ENCODE measurements at places on chromosomes 1 and 21.

DNA sequence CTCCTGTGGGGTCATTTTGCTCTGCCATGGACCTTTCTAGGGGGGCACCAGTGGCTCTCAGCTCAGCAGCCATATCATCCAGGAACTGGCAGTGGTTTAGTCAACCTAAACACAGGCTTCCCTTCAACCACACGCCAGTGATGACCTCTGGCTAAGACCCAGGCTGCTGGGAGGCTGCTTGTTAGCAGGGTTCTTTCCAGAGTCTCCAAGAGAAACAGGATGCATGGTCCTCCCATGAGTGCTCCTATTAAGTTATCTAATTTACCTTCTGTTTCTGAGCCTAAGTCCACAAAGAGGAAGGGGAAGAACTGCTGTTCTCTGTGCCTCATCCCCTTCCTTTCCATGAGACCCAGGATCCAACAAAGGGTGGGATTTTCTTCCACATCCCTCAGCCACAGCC lies 137.3 kb upstream of the PLXNA2 start:
- no peak for DNase-seq

DNA sequence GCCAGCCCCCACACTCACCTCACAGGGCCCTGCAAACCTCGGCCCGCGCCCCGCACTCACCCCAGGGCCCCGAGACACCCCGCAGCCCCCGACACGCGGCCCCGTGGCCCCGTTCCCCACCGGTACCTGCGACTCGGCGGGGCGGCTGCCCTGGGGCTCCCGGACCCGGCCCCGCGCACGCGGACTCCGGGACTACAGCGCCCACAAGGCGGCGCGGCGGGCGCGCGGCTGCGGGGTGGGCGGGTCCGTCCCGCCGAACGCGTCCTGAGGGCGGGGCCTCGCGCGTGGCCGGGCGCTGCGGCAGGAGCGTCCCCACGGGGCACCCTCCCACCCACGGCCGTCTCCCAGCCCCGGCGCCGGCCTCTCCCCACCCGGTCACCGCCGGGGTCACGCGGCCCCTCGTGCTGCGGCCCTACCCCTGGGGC lies at the start of gene SLC19A1:
Gene SLC19A1 (minus strand): TSS at position 199 of the 425 bp plus-strand sequence. CDS start 4,481 bp downstream, outside the sequence.
- DNase-seq: peak; percentile 78

GRCh38 chr21:37065561-37066177 lies 7.2 kb downstream of the PIGP start:
- DNase-seq: no peak

DNA sequence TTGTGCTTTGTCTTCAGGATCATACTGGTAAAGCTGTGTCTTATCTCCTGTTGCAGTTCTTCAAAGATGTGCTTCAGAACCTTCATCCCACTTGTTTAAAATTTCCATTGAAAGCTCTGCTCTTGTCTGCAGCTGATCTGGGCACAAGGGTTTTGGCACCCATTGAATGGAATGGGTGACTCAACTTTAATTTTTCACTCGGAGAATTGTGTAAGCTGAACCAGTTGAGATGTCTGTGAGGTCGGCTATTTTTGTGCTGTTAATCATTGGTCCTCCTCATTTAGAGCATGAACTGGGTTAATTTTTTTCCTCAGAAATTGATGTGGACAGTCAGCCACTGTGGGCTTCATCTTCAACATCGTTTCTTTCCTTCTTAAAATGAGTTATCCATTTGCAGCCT lies 252.1 kb downstream of the TM2D1 start:
- DNase-seq: no peak

DNA sequence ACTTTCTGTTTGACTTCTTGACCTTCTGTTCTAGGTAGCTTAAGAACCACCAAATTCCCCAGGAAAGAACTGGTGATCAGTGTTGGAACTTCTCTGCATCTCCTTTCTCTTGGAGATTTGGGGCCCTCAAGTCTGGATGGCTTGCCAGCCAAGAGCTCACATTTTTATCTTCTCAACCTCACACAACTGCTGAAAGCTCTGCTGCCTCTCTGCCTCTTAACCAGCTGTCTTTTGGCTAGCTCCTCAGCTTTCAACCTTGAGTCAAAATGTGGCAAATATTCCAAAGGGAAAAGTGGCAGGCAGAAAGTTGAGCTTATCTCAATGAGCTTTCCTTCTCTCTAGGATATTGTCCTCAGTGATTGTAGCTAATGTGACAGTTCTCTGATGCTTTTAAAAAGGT lies 89.2 kb upstream of the CCDC190 start:
- no peak for DNase-seq

All from suppressor macrophage treated with lipopolysaccharide for 4 hours (primary cell).